ENCODE measurements at places on chromosomes 3 and 15. TPM values are rescaled to one million over a fixed set of nuclear protein-coding genes. Genes with fewer than 3 reads are reported as not detected.

CCDC191 gene
- polyA plus RNA-seq, result not detected

C3orf70 gene
- polyA plus RNA-seq, result not detected

NOX5 gene
- not detected for polyA plus RNA-seq

VGLL3 gene
- not detected for polyA plus RNA-seq

CD276 gene
- not detected for polyA plus RNA-seq

HHLA2 gene
- not detected for polyA plus RNA-seq

ITGA11 gene
- not detected for polyA plus RNA-seq

ZIC4 gene
- not detected for polyA plus RNA-seq

CSPG4 gene
- polyA plus RNA-seq, result 0.12 TPM

THPO gene
- polyA plus RNA-seq, result not detected

FOXL2NB gene
- polyA plus RNA-seq, result not detected

Data from immature natural killer cell (primary cell).